ENCODE measurements at places on chromosomes 3 and 15. TPM values are rescaled to one million over a fixed set of nuclear protein-coding genes. Genes with fewer than 3 reads are reported as not detected.

The EFHB gene
- polyA plus RNA-seq = 2.5 TPM

The RBSN gene
- 33.3 TPM for polyA plus RNA-seq

The ONECUT1 gene
- 0.23 TPM for polyA plus RNA-seq

The DPPA2 gene
- 1.0 TPM for polyA plus RNA-seq

GRCh38 chr15:96416934-96417759, 86.6 kb downstream of the NR2F2 start:
- no peak for DNase-seq

- DNase-seq = no peak
Observed at GRCh38 chr15:77862651-77863104, 214.8 kb downstream of the TBC1D2B start.

- DNase-seq = no peak
Observed at GRCh38 chr15:47824147-47824546, 106.8 kb downstream of the SEMA6D start.

The ST3GAL6 gene
- 100 TPM for polyA plus RNA-seq

The SI gene
- polyA plus RNA-seq = not detected

GRCh38 chr15:40930430-40931299, 1.5 kb downstream of the DLL4 start:
- no peak for DNase-seq

Measured in left kidney (tissue), 8 donors.